Activated naive CD4-positive, alpha-beta T cell treated with anti-CD3 and anti-CD28 coated beads for 36 hours (primary cell): ENCODE measurements at places on chromosomes 13 and 19. TPM values are rescaled to one million over a fixed set of nuclear protein-coding genes. Genes with fewer than 3 reads are reported as not detected.

Gene FAM83E
- 2.0 TPM for total RNA-seq

Gene MEIS3
- total RNA-seq = not detected

- DNase-seq = no peak
Measured at GRCh38 chr13:54657588-54657987, 1629.0 kb downstream of the OLFM4 start.

DNA sequence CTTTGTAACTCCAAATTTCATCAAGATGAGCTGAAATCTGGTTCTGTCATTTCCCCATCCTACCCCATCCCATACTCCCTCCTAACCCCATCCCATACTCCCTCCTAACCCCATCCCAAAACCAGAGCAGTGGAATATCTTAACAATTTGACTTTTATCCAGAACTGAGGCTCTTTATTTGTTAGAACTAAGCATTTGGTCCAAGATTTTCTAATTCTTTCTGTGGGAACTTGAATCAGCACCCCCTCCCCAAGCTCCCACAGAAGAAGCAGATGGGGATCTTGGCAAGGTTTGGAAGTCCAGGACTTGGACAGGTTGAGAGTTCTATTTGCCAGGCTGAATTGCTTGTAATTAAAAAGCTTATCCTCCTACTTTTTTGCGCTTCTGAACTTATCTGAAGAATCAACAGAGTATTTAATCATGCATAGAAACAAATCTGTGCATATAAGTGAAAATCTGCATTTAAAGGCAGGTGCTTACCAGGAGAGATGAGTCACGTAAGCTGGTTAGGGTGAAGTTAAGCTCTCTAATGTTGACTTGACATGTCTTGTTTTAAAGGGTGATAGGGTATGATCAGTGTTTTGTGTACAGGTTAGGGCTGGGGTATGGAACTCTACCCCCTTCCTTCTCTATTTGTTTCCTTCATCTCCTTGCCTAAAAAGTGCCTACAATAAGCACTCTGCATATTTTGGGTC lies 111.1 kb downstream of the COG6 start:
- DNase-seq = no peak
